ENCODE measurements at places on chromosomes 3 and 15.

DNA sequence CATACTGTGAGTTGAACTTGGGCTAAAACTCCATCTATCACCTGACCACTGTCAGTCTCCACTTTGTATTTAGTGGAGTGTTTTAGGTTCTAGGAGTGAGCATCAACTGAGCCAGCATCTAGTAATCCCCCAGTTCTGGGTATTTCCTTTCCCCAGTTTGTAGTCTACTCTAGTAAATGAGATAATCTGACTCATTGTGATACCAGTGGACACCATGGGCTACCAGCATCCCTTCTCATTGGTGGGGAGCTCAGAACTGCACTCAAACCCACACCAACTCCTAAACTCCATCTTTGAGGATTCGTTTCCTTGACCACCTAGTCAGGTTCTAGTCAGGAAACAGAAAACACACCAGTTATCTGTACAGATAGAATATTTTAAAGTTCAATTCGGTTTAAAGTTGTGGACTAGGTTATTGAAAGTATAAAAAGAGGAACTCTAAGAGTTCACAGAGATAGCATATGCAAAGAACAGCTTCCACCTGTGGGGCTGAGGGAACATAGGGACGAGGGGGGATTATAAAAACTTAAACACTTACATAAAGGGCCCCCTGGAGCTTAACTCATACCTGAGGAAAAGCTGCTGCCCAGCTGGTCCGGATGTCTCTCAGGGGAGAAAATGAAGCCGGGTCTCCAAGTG lies 36.0 kb downstream of the LEO1 start:
- no peak for DNase-seq

- DNase-seq: no peak
Measured at GRCh38 chr3:33152363-33153360, 38.8 kb downstream of the CRTAP start.

DNA sequence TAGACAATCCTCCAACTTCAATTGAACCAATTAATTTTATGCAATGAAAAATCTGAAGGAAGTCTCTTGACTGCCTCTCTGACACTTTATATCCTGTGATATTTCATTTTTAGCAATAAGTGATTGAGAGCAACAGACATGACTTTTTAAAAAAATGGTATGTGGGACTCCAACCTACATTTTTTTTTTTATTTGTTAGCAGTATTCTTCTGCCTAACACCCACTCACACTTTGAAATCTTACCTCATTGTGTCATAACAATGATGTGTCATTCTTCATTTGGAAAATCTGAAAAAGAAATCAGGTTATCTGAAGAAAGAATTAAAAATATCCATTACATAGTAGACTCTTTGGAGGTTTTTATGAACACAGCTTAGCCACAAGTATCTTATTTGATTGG lies 541.3 kb upstream of the KCNMB2 start:
- DNase-seq: no peak

- DNase-seq: no peak
Measured at GRCh38 chr15:31485911-31486461, 159.4 kb downstream of the KLF13 start.

GRCh38 chr3:141657516-141657915 lies 80.6 kb upstream of the RNF7 start:
- DNase-seq: no peak

- DNase-seq: no peak
Measured at GRCh38 chr3:197366301-197367044, 68.1 kb upstream of the DLG1 start.

GRCh38 chr3:108312656-108313055 lies 16.3 kb downstream of the HHLA2 start:
- DNase-seq: no peak
